Stimulated activated CD8-positive, alpha-beta memory T cell treated with anti-CD3 and anti-CD28 coated beads, Interleukin-15, amount 100 ng/mL, for 4 hours (primary cell): ENCODE measurements at places on chromosomes 5 and 9.

GRCh38 chr9:33229359-33230114, 10.4 kb upstream of the SPINK4 start:
- DNase-seq = no peak

DNA sequence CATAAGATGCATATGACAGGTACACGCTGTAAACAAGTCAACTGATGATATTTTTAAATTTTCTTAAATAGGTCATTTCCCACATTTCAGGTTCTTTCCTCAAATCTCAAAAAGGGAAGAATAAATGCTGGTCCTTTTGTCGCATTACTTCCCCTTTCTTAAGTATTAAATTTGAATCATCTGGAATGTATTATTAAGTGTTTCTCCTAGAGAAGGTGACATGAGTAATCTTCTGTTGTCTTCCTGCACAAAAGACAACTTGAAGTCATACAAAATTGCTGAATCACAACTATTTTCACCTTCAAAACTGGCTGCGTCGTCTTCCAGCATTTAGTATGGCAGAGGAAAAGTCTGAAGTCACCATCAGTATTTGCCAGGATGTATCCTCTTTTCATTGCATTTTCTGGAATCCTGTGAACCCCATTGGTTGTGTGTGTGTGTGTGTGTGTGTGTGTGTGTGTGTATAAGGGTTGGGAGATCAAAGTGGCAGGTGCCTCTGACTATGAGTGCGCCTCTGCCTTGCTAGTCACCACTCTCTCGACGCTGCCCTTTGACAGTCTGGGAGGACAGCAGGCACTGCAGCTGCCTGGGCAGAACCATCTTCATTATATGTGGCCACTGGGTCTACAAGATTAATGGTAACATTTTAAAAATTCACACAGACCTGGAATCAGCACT, 86.9 kb downstream of the MVB12B start:
- no peak for DNase-seq

GRCh38 chr5:58499231-58499630, 8.0 kb downstream of the GAPT start:
- DNase-seq = no peak

- no peak for DNase-seq
Observed at GRCh38 chr5:121834021-121834420, 17.7 kb upstream of the FTMT start.

GRCh38 chr5:115086473-115086872, 83.2 kb downstream of the TRIM36 start:
- DNase-seq = no peak

DNA sequence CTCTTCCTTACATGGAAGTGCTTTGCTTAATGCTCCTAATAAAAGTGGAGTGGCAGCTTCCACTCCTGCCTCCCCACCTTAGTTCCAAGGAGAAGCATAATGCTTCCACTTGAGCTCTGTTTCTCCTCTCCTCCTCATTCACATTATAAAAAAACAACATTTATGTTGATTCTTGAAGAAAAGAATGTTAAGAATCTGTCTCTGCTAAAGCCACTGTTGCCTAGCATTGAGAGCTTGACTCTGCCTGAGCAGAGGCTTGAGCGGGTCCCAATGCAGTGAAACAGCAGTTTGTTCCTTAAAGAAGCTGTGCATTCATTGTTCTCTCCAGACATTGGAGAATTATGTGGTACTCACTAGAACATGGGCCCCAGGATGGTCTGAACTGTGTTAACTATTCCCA, 101.5 kb upstream of the GHR start:
- DNase-seq = no peak

- no peak for DNase-seq
Observed at GRCh38 chr9:136723362-136723976, 11.1 kb downstream of the DIPK1B start.

- DNase-seq = no peak
Observed at GRCh38 chr9:130896233-130897014, at the start of gene QRFP. Gene QRFP (minus strand): TSS chr9:130896812. CDS start chr9:130893838, 2,974 bp downstream.

DNA sequence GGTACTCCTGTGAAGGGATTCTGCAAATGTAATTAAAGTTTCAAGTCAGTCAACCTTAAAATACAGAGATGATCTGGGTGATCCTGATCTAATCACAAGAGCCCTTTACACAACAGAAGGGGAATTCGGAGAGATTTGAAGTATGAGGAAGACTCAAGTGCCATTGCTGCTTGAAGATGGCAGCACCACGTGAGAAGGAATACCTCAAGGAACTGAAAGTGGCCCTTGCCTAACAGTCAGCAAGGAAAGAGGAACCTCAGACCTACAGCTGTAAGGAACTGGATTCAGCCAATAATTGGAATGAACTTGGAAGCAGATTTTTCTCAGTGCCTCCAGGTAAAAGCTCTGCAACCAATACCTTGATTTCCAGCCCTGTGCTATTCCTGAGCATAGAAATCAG, 87.4 kb downstream of the THBS4 start:
- DNase-seq = no peak

DNA sequence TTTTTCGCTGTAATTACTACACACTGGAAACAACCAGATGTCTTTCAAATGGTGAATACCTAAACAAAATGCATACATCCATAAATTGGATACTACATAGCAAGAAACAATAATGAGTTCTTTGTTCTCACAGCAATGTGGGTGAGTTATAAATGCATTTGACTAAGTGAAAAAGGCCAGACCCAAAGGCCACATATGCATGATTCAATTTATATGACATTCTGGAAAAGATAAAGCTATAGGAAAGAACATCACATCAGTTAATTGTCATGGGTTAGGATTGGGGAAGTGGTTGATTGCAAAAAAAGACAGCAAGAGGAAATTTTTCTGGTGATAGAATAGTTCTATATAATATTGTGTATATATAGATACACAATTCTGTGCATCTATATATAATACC, 198.9 kb downstream of the CYLC2 start:
- DNase-seq = no peak

- DNase-seq = no peak
Observed at GRCh38 chr9:12813960-12814876, 39.4 kb downstream of the LURAP1L start.

- DNase-seq = no peak
Observed at GRCh38 chr5:9715891-9716335, 85.8 kb upstream of the TAS2R1 start.

GRCh38 chr5:94778299-94778698, 159.8 kb downstream of the SLF1 start:
- DNase-seq = no peak

DNA sequence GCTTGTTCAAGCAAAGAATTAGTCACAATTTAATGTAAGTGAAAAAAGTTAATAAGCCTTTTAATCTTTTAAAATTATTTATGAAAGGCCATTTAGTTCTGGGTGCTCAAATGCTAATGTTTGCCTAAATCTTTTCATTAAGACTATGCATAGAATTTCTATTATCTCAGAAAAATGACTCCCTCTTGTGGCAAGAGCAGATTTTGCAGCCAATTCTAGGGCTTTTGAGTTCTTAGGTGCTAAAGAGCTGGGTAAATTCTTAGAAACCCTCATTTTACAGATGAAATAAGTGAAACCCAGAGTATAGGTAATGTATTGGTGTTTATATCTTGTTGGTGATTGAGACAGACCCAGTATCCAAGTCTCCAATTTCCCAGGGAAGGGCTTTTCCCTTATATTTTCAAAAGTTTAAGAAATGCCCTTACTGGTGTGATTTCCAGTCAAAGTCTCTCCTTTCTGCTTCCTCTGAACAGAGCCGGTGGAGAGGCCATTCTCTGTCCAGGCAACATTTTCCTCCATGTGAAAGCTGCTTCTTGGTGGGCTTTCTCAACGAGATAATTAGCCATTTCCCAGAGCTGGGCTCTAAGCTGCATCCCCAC, 24.1 kb upstream of the PCSK5 start:
- DNase-seq = no peak

GRCh38 chr9:129333617-129334104, 155.6 kb upstream of the IER5L start:
- DNase-seq = no peak

- DNase-seq = no peak
Observed at GRCh38 chr5:107306594-107306993, 364.1 kb downstream of the EFNA5 start.

- no peak for DNase-seq
Observed at GRCh38 chr9:470552-471194, 256.0 kb downstream of the DOCK8 start.

DNA sequence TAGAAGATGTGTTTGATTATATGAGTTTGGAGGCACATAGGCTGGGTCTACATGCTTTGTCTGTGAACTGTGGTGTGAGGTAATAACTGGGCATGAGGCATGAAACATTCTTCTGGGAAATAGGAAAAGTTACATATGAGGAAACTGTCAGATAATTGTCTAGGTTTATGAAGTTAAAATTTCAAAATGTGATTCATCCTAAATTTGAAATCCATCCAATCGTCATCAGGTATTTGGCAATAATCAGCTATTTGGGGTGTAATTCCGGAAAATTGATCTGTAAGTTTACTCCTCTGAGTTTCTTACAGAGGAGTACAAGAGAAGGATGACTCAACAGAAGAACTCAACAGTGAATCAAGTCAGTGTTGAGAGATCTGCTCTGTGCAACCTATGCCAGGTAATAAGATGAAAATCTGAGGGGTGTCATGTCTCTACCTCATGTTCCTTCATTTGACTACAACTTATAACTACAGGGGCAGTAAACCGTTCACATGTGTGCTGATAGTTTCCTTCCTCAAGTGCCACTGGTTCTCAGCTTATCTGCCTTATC, 1171.6 kb upstream of the CDH18 start:
- no peak for DNase-seq

GRCh38 chr9:122172131-122172530, 12.4 kb downstream of the MORN5 start:
- no peak for DNase-seq

GRCh38 chr5:149959406-149960236, 937 bp upstream of the SLC26A2 start:
- peak; percentile 2 for DNase-seq

GRCh38 chr5:146533882-146534281, 17.9 kb upstream of the GPR151 start:
- DNase-seq = no peak

DNA sequence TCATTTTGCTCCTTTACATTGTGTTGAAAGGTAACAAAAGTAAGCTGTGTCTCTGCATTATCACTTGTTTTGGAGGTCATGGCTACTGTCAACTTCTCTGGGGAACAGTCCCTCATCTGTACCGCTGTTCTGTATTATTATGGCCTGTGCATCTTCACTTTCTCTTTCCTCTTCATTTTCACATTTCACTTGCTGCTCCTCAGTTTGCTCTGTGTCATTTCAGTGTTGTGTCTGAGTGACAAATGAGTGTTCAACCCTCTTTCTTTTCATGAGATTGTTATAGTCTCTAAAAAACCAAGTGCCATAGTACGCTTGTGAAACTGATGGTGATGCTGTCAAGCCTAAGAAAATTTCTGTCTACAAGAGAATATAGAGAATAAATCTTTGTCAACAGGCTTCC, 122.0 kb upstream of the FER start:
- DNase-seq = no peak

- no peak for DNase-seq
Observed at GRCh38 chr5:167573370-167574127, 717.9 kb upstream of the WWC1 start.

DNA sequence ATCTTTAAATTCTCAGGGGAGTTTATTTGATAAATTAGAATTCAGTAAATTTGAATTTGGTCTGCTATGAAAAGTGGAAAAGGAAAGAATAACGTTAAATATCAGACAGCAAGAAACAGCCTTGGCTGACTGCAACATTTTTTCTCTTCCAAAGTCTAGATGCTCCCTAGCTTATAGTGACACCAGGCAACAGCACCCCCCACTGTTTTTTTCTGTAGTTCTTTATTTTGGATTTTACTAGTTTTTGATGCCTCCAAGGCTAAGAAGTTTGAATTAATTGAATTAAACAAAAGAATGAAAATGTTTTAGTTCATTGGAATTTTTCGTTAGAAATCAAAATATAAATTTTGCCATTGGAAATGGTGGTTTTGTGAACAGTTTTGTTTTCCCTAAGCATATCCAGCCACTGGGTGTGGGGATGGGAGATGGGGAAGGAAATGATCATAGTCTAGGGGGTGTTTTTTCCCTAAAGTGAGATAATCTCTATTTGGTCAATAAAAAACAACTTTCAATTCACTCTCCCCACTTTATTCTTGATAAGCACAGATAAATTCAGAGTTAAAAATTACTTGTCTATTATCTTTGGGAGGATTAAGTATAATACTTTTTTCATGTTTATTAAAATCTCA, 199.3 kb upstream of the CD180 start:
- no peak for DNase-seq

- DNase-seq = no peak
Observed at GRCh38 chr5:50730336-50730735, 63.9 kb downstream of the PARP8 start.

DNA sequence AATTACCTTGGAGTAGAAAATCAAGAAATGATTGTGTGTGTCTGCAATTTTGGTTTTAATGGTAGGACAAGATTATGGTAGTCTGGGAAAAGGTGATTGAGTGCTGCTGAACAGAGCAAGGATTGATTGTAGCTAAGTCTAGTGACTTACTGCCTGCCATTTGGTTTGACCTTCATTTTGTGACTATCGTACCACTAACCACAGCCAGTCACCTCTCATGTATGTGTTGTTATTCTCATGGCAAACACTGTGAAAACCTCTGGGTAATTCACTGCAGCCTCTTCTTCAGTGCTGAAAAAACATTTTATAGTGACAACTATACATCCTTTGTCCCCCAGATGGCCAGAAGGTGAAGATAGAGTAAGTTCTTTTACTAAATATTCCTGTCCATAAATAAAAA, 37.5 kb downstream of the CTNNA1 start:
- no peak for DNase-seq

GRCh38 chr5:31124026-31124425, 69.5 kb upstream of the CDH6 start:
- DNase-seq = no peak

- no peak for DNase-seq
Observed at GRCh38 chr5:125004009-125004408, 257.6 kb upstream of the ZNF608 start.

DNA sequence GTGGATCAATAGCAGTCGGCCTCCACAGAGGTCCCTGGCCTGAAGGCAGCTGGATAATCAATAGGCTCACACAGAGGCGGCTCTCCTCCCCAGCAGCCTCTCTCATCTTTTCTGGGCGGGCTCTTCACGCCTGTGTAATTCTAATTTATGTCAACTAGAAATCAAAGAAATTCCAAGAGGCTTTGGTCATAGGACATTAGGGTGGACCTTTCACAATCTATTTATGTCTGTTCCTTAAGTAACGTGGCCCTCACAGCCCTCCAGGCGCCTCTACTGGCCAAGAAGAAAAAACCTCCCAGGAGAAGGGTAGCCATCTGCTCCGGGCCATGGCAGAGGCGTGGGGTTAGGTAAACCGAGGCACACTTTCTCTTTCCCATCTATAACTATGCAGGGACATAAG, 205.1 kb upstream of the EFNA5 start:
- DNase-seq = no peak

- no peak for DNase-seq
Observed at GRCh38 chr5:65326922-65327321, 154.8 kb downstream of the ADAMTS6 start.
